ENCODE measurements at places on chromosomes 3 and 15.

DNA sequence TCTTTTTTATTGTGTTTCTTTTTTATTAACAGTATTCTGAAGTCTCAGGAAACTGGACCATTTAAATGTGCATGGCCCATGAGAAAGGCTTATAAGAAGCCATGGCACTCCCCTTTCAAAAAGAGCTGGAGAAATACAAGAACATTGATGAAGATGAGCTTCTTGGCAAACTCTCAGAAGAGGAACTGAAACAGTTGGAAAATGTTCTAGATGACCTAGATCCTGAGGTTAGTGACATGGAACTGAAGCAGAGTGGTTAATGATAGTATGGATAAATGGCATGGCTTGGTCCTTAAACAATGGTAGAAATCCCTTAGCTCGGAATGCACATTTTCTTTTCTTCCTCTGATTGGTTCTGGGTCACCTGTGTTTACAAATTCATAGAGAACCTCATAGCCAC, 14.9 kb downstream of the TMOD2 start:
- DNase-seq: no peak

DNA sequence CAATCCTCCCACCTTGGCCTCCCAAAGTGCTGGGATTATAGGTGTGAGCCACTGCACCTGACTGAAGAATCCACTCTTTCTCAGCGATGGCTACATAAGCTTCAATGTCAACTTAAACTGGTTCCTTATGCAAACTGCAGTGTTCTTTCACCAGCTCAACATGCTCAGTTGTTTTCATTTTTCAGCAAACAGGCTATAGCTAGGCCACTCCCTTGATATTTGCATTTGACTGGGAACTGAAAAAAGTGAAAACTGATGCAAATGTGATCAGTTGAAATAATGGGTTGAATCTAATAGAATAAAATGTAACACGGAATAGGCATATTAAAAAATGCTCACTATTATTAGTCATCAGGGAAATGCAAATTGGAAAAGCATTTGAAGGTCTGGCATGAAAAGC, 74.2 kb upstream of the GCNT3 start:
- DNase-seq: no peak

GRCh38 chr15:95018888-95019545, 787.7 kb downstream of the MCTP2 start:
- no peak for DNase-seq

DNA sequence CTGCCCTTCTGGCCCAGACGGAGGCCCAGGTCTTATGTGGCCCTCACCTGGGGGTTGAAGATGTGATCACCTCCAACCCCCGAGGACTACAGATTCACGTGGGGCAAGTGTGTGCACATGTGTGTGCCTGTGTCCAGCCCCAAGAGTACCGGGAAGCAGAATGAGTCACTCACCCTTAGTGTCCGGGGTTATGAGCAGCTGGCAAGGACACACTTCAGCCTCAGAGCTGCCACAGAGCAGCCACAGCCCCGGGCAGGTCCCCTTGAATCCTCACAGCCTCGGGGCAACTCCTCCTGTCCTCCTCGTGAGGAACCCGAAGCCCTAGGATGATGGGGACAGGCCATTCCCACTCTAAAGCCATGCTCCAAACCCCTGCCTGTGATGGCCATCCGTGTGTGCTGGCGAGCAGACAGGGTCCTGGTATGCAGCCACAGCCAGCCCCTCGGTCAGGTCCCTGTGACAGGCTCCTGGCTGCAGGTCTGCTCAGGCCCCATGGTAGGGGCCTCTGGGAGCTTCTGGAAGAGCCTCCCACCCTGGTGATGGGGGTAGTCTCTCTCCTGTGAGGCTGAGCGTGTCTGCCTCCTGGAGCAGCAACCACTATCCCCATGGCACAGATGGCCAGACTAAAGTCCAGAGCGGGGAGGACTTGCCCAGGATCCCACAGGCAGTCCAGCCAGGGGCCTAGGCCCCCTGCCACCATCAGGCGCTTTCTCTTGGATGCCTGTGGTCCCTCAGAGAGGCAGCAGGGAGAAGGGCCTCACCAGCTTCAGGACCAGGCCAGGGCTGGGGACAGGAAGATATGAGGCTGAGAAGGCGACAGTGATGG, 852 bp downstream of the STAB1 start:
- DNase-seq: no peak

GRCh38 chr15:89673165-89673512, 6.0 kb downstream of the PLIN1 start:
- DNase-seq: no peak

DNA sequence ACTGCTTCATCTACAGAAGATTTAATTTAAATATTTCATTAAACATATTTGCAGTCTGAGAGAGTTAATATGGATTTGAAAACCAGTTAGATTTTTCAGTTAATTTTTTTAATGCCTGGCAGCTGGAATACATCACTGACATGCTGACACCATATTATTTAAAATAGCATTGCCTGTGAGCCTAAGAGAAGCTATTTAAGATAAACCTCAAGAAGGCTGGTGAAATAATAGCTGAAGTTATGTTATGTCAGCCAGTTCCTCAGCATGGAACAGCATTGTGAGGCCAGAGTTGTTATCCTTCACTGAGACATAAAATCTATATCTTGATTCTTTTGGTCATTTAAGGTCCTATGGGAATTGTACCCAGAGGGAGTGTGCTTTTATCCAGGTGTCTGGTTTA, 705.2 kb downstream of the NAALADL2 start:
- no peak for DNase-seq

DNA sequence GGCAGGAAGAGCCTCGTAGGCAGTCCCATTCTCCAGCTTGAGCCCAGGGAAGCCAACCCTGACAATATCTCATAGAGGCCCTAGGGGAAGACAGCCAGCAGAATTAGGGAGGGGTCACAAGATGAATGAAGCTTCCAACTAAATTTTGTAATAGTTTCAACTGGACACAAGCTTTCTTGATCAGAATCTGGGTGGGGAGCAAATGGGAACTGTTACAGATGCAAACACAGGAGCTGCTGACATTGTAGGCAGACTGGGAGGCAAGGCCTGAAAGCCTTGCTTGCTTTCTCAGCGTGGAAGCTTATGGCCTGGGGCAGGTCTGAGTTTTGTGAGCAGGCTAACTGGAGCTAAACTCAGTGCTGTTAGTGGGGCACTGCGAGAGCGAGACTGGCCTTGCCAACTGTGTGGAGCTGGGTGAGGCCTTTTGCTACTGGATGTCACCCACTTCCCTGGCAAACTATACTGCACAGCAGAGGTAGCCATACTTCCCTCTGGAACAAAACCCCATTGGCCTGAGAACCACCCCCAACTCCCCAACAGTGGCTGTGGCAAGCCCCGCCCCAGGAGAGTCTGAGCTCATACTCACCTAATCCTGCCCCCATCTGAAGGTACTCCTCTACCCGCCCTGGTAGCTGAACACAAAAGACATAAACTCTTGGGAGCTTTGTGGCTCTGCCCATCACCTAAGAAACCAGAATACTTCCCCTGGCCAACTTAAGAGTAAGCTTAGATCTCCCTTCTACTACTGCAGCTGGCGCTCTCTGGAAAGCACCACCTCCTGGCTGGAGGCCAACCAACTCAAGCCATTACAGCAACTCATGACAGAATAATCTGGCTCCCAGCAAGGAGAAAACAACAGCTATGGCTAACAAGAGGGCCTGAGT, 42.9 kb downstream of the CFAP20DC start:
- DNase-seq: no peak

- no peak for DNase-seq
These were observed 74.1 kb upstream of the KBTBD8 start for GRCh38 chr3:66923969-66924368.

- no peak for DNase-seq
These were observed 1059.2 kb downstream of the OTOL1 start for GRCh38 chr3:162555761-162556160.

DNA sequence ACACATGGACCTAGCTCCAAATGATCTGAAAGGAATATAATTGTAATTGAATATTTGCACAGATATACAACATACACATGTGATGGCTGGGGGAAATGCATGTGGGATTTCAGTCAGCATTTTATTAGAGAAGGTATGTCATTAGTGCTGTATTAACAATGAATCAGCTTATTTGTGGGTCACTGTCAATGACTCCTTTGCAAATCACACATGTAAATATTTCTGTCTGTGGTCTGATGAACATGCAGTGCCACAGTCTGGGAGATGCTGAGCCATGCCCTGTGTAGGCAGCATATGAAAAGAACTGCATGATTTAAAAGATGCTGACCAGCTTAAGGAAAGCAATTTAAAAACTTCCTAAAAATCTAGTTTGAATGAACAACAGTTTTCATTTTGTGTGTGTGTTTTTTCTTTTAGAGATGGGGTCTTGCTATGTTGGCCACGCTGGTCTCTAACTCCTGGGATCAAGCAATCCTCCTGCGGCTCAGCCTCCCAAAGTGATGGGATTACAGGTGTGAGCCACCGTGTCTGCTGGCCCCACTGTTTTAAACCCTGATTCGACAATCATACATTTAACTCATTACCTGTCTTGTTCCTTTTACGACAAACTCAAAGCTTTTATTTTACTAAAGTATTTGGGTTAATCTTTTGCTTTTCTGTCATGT, 803 bp upstream of the B3GNT5 start:
- DNase-seq: no peak

DNA sequence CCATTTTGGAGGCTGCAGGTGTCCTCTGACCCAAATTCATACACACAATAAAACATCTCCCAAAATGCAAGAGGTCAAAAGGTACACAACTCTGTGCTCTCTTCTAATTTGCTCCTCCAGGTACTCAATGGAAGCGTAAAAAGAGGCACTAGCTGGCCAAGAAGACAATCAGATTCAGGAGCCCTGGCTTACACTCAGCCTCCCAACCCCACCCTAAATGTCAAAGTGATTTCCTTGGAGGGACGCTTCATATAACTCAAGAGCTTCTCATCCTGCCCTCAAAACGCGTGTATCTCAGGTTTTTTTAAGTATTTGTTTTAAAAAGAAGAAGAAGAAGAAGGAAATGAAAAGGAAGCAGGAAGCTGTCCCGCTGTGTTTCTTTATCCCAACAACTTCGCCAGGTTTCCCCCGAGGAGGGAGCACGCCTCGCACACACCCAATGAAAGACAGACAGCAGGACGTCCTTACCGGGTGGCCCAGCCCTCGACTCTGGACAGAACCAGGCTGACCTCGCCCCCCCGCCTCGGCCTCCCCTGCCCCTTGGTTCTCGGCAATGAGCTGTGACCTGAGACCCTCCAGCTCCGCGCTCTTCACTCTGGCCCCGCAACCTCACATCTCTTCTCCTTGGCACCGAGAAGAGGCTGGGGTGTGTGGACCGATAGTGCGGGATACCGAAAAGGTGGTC, 620.7 kb upstream of the ZNF385D start:
- DNase-seq: no peak

GRCh38 chr3:13015286-13016082, 57.7 kb downstream of the IQSEC1 start:
- no peak for DNase-seq

- no peak for DNase-seq
These were observed 130.9 kb downstream of the IL1RAP start for GRCh38 chr3:190644766-190645165.

DNA sequence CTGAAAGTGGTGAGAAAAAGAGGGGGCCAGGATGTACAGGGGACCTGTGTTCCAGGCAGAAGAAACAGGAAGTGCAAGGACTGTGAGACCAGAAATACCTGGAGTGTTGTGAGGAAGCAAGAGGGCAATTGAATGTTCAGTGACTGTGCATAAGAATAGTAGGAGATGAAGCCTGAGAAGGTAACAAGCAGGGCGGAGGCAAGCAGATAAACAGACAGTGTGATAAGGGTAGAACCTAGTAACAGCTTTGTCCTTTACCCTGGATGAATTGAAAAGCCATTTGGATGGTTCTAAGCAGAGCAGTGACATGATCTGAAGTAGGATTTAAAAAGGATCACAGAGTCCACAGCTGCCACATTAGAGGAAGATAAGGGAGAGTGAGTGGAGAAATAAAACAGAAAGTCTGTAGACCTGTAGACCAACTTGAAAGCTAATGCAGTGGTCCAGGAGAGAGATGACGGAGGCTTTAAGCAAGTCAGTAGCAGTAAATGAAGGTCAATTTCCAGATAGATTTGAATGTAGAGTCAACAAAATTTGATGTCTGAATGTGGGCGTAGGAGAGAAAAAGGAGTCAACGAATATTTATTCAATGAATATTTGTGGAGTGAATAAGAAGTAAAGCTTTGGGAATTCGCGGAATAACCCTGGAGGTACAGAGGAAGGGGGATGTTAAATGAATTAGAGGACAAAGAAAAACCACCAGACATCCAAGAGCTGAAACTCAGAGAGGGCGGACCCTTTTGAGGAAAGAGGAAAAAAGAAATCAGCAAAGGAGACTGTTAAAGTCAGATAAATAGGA, 4.2 kb upstream of the PLOD2 start:
- DNase-seq: no peak

DNA sequence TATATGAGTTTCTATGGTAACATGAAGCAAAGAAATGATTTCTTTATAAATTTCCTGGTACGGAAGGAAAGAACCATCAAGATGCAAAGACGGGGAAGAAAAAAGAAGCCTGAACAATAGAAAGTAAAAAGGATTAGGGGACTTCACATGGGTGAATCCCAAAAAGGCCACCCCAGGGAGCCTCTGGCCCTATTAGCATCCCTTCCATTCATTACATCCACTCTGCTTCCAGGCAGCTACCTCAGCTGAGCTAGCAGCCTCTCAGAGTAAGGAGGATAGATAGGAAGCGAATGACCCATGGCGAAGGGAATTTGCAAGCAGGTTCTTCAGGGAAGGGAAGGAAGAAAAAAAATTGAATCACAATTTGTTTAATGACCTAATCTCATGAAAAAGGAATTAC, 81.6 kb downstream of the GABRB3 start:
- DNase-seq: no peak

GRCh38 chr3:13634151-13634550, 85.2 kb downstream of the FBLN2 start:
- DNase-seq: no peak

DNA sequence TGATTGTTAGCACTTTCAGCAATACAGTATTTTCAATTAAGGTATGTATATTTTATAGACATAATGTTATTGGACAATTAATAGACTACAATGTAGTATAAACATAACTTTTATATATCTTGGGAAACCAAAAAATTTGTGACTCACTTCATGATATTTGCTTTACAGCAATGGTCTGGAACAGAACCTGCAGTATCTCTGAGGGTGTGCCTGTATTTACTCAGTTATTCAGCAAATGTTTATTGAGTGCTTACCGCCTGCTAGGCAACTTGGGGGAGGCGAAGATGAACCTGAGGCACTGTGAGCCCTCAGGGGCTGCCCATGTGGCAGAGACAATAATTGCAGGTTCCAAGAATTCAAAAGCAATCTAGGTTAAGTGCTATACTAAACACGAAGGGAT, 144.8 kb downstream of the GABRB3 start:
- DNase-seq: no peak

Data from GM12878 (cell line).